Left kidney (tissue), 8 donors: ENCODE measurements at places on chromosomes 13 and 19. TPM values are rescaled to one million over a fixed set of nuclear protein-coding genes. Genes with fewer than 3 reads are reported as not detected.

Gene LHB
- polyA plus RNA-seq: 0.38 TPM

Gene SEMA6B
- polyA plus RNA-seq: 1.5 TPM

Gene ETV2
- polyA plus RNA-seq: 0.60 TPM

Gene CARS2
- polyA plus RNA-seq: 84.9 TPM

Gene MCEMP1
- not detected for polyA plus RNA-seq

DNA sequence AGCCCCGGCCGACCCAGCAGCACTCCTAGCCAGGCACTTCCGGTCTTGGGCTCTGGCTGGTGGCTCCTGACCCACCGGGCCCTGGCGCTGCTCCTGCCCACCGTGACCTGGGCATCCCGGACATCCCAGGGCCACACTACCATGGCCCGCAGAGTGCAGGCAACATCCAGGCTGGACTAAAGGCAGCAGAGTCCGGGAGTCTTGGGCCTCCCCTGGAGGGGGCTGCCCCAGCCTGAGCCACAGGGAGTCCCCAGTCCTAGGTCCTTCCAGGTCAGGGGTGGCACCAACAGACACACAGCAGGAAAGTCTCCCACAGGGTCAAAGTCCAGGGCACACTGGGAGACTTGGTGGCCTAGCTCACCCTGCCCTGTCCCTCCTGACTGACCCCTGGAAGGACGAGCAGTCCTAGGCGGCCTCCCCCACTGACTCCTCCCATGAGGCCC lies 10.8 kb downstream of the LSM4 start:
- no peak for DNase-seq

DNA sequence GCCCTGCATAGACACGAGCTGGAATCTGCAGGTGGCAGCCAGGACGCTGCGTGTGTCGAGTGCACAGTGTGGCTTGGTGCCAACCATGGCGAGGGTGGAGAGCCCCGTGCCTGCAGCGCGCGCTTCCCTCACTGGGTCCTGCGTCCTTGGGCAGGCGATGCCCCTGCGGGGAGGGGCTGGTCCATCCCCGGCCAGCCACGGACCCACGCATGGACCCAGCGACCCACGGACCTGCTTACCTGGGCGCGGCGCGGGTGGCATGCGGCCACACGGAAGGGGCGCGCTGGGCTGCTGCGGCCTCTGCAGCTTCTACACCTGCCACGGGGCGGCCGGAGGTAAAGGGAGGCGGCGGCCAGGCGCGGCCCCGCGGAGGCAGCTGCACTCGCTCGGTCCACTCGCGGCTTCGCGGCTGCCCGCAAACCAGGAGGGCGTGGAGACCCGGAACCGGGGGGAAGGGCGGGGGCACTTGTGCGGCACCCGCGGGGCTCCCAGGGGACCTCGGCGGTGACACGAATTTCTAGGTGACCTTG lies 569 bp upstream of the MCF2L start:
- DNase-seq: no peak

- DNase-seq: no peak
Observed at GRCh38 chr19:33301900-33302174, 497 bp downstream of the CEBPA start.

DNA sequence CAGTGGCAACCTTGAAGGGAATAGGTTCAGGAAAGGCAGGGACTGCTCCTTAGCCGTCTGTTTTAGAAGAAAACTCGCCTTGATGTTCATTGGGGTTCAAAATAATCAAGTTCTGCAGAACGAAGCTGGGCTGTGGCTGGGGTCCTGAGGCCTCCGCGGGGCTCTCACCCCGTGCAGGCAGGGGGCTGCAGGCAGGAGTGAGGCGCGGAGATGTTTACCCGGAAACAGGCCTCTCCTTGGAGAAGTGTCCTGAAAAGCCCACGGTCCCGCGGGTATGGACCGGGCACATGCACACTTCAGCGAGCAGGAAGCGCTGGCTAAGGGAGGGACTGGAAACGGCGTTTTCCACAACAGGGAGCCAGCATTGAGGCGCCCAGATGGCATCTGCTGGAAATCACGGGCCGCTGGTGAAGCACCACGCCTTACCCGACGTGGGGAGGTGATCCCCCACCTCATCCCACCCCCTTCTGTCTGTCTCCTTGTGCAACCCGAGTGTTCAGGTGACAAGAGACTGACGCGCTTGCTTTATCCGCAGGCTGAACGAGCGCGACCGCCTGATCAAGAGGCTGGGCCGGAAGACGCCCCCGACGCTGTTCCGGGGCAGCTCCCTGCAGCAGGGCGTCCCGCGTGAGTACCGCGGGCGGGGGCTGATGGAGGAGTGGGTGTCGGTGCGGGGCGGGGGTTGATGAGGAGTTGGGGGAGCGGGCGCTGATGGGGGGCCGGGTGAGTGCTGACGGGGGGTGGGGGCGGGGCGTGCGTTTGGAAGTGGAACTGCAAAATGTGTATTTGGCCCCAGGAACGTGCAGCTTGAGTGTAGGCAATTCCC lies 39.6 kb downstream of the SHISA2 start:
- no peak for DNase-seq

- no peak for DNase-seq
Observed at GRCh38 chr13:30845297-30846214, 60.5 kb upstream of the MEDAG start.

- DNase-seq: no peak
Observed at GRCh38 chr13:63643543-63643942, 2227.9 kb upstream of the PCDH20 start.

- DNase-seq: no peak
Observed at GRCh38 chr19:709196-709964, 645 bp downstream of the PALM start.

DNA sequence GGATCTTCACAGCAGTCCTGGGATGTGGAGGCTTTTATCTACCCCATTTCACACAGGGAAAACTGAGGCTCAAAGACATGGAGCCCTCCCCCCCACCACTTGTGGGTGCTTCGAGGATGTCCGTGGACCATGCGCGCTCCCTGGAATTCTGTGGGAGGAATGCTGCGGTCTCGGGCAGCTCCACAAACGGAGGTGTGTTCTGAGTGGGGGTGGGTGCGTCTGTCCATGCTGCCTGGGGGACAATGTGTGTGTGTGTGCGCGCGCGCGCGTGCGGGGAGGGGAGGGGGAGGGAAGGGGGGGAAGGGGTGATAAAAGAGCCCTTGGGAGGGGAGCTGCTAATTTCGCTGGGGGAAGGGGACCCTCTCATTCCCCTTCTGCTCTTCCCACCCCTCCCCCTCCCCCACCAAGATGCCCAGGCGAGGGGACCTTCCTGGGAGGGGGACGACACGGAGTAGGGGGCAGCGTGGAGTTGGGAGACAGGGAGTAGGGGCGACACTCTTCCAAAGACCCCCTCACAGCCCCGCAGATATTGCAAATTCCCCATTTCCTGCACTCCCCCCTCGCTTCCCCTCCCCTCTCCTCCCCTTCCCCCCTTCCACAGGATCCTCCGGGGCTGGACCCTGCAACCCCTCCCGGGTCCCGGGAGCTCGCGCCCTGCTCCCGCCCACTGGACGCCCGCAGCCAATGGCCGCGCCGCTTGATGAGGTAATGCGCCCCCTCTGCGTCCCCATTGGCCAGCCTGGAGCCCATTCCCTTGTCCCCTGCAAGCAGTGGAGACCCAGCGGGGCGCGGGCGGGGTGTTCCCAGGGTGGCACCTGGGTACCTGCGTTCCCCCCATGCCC lies 18.9 kb upstream of the ZNRF4 start:
- peak; percentile 69 for DNase-seq

GRCh38 chr13:58680115-58680514 lies 1048.6 kb downstream of the PCDH17 start:
- no peak for DNase-seq

- no peak for DNase-seq
Observed at GRCh38 chr19:19381007-19381926, 24.2 kb upstream of the GATAD2A start.

DNA sequence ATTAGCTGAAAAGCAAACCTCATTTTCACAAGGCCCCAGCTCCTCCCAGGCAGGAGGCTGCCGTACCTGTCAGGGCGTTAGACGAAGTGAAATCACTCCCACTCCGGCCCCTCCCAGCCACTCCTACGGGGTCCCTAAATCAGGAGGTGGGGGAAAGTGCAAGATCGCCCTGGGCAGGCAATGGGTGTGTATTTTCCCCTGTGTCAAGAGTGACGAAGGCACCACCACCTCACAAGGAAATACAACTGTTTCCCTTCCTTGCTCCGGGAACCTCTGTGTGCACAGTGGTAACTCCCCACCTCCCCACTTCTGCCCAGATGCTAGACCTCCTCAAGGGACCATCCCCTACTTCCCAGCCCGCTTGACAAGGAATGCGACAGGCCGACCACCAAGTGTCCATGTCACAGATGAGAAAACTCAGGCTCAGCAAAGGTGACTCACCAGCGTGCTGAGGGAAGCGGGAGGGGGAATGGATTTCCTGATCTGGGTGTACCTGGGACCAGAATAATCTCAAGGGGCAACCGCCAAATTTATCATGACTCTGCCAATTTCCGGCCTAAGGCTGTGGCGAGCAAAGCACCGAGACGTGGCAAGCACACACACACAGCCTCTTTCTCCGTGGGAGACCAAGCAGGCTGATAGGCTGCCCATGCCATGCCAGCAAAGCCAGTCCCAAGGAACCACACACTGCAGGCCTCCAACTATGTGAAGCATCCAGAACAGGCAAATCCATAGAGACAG lies 7.3 kb downstream of the PPP6R1 start:
- DNase-seq: no peak

DNA sequence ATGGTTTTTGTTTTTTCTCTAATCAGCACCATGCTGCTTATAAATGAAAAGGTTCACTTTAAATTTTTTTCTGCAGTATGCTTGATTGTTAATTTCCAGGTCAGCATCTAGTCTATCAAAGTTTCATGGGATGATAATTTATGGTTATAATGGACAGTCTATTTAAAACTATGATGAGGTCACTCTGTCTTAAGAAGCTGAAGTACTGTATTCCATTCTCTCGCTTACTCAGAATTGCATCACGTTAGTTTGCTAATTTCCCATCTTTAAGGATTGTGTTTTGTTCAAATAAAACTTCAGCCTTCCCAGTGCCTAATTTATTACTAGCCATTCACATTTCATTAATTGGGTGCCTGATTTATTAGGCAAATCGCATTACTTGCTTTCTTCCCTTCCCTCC lies 94.3 kb downstream of the GPC6 start:
- no peak for DNase-seq

DNA sequence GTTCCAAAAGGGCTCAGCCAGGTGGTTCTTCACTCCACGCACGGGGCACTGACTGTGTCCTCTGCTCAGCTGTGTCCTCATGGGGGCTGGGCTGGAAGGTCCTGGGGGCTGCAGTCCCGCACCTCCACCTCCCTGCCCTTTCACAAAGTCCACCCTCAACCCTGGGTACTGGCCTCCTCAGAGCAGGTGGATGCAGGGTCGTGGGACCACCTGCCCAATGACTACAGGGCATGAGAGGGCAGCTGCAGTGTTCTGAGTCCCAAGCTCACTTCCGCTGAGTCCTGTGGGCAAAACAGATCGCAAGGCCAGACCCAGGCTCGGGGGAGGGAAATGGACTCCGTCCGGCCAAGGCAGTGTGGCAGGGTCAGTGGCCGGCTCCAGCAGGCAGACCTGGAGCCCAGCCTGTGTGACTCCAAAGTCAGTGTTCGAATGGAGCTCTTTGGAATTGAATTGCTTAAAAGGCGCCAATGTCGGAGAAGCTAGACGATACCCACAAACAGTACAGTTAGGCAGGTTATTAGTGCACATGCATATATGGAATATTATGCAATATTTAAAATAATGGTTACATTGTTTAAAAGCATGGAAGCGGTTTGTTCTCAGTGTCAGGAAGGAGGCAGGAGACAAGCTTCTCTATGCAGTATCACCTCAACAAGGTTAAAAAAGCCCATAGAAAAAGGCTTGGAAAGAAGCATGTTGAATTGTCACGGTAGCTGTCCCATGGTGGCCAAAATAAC lies 54.8 kb downstream of the MCF2L start:
- DNase-seq: no peak
